ENCODE measurements at places on chromosomes 4 and X.

- no peak for DNase-seq
Measured at GRCh38 chr4:128060121-128060698, 902 bp upstream of the LARP1B start.

DNA sequence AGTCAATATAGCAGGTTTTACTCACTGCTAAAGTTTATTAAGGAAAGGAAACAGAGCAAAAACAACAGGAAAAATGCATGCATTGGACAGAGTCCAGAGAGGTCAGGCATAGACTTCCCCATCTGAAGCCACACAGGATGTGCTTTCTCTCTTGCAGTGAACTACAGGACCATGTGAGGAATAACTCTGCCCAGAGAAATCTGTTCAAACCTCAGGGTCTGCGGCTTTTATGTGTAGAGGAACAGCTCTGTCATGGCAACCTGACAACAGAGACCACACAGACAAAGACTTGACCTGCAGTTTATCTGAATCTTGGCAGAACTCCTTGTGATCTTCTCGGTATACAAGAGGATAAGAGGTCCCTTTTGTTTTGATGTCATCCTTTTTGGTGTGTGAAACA, 46.3 kb upstream of the LONRF3 start:
- no peak for DNase-seq

DNA sequence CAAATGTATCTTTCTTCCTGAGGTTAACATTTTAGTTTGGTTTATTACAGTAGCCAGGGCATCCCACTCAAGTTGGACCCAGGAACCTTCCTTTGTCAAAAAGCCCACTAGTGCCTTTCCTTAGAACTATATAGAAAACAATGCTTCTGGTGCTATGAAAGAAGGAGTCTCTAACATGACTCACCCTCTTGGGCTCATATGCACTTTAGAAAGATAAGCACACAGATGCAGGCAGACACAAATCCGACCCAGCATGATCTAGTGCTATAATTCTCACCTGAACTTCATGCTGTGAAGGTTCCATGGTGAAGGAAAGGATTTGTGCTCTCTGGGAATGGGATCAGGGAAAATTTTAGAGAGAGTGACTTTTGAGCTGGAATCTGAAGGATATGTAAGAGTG, 289.4 kb downstream of the ANKRD50 start:
- no peak for DNase-seq

DNA sequence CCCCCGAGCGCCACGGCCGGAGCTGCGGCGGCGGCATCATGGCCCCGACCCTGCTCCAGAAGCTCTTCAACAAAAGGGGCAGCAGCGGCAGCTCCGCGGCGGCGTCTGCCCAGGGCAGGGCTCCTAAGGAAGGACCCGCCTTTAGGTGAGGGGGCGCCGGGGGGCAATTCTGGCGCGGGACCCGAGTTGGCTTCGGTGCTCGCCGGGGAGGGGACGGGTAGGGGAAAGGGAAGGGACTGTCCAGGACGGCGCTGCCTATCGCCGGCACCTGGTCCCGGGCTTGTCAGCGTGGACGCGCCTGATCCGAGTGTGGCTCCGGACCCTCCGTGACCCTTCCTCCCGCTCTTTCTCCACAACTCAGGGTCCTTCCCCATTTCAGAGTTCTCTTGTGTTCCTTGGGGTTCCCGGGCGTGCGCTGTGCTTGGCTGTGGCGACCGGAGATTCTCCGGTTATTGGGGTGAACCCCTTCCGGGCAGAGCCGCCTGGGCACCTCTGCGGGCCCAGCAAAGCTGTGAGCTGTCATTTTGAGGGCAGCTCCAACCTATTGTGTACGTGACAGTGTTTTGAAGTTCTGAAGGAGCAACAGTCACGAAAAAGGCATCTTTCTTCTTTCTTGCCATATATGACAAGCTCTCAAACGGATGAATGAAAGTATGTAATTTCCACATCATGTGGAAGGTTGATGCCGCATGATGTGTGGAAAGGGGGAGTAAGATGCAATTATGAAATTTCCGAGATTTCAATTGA, 522 bp downstream of the FNIP2 start:
- no peak for DNase-seq

DNA sequence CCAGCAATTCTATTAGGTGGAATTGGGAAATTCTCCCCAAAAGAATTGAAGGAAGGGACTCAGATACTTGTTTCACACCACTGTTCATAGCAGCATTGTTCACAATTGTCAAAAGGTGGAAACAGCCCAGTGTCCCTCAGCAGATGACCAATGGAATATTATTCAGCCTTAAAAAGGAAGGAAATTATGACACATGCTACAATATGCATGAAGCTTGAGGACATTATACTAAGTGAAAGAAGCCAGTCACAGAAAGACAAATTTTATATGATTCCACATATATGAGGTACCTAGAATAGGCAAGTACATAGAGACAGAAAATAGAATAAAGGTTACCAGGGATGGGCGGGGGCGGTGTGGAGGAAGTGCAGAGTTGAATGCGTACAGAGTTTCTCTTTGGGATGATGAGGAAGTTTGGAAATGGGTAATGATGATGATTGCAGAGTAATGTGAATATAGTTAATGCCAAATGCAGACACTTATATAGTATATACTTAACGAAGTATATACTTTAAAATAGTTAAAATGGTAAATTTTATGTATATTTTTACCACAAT, 29.6 kb downstream of the DOCK11 start:
- no peak for DNase-seq

- DNase-seq, result no peak
Measured at GRCh38 chrX:23773601-23774175, 9.3 kb upstream of the SAT1 start.
